Cortex of kidney (tissue), 1 donor: ENCODE measurements at places on chromosomes 7 and 10.

DNA sequence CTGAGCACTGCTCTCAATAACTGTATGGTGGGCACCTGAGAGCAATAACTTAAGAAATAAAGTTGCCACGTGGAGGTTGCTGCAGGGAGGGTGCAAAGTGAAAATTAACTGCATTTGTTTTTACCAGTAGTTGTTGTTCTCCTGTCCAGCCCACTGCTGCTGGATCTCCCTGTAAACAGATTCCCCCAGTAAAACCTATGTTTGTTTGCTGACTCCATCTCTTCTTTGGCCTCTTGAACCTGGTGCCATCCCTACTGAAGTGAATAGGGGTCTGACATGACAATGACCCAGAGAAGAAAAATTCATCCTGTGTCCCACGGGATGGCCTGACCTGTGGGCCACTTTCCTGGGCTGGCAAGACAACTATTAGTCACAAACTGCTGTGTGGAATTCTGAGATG lies 1.7 kb downstream of the MBL2 start:
- DNase-seq, result no peak

DNA sequence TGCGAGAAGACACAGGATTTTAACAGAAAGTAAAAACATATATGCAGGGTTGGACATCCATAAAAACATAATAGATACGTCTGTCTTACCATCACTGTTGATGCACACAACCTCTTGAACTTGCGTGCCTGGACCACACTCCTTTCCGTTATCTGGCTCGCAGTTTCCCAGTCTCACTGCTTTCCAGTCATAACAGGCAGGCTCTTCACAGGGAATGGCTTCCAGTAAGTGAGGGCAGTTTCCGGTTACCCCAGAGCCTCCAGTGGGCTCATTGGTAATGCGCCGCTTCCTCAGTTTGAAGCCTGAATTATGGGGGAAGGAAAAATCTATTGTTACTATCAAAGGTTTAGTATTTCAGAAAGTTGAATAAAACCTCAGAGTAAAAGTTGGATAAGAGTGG lies 290.7 kb downstream of the THSD7A start:
- DNase-seq, result no peak

DNA sequence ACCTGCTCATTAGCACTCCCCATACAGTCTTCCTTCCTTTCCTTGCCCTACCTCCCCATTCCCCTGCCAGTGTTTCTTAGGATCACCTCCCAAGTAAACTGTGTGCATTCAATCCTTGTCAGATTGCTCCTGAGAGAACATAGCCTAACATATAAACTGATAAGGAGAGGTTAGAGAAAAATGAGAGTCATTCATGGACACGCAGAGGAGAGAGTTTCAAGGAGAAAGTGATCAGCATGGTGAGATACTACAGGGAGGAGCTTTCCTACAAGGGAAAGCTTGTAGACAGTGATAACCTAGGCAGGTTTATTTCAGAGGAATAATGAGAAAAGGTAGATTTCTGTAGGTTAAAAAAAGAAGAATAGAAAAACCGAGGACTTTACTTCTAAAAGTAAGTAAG lies 2.8 kb upstream of the ZC3HAV1L start:
- DNase-seq, result no peak

DNA sequence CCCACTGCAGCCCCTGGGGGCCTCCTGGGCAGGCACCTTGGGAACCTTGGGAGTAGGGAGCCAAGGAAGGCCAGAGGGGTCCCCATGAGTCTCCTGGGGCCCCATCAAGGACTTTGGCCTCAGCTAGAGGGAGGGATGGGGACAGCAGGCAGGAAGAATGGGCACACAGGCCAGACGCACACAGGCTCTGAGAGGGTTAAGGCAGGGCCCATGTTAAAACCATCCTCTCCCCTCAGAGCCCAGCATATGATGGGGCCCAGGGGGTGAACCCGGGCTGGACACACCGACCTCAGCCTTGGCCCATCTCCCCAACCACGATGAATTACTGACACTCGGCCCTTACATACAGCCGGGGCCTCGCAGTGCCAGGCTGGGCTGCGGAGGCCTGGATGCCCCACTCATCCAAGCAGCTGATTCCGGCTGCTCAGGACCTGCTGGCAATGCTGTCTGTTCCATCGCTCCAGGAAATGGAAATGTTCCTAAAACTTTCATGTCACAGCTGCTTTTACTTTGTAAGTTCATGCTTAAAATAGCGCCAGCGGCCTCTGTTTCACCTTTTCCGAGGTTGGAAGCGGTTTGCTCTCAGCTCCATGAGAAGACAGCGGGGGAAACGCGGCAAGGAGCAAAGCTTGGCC lies 17.3 kb upstream of the INPP5A start:
- DNase-seq, result no peak

DNA sequence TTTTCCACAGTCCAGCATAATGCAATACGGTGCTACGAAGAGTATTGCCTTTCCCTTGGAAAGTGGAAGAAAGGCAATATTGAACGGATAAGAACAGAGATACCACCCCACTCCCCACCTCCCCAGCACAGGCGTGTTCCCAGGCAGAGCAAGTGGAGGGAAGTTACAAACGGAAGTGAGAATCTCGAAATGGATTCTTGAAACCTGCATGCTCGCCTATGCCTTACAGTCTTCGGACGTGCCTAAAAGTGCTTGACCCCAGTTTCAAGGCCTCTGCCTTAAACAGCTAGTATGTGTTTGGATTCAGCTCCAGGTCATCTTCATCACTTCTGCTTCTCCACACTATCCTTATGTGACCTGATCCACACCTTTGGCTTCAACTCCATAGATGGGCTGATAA lies 35.0 kb upstream of the USP6NL start:
- DNase-seq, result no peak

GRCh38 chr7:47622586-47622945 lies 40.7 kb upstream of the TNS3 start:
- DNase-seq, result no peak

DNA sequence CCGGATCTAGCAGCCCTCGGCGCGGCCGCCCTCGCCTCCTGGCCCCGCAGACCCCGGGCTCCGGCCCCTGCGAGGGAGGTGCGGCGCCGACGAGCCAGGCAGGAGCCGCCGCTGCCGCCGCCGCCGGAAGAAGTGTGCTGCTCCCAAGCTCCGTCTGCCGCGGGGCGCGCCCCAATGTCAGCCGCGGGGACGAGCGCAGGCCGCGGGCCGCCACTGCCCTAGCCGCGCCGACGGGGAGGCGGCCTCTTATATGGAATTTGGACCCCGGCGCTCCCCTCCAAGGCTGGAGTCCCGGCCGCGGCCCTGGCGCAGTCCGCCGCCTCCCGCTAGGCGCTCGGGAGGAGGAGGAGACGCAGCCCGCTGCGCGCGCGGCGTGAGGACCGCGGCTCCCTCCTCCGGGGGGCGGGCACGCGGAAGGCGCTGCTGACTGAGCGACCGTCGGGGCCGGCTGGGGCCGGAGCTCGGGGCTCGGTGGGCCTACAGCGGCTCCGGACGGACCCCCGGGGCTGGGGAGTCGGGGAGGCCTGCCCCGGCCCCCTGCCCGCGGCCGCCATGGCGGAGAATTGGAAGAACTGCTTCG lies at the start of gene TRIM8:
Gene TRIM8, plus strand, starts transcription at position 414 of the 580 bp plus-strand sequence. Its CDS starts 139 bp downstream, at position 553.
- no peak for DNase-seq

DNA sequence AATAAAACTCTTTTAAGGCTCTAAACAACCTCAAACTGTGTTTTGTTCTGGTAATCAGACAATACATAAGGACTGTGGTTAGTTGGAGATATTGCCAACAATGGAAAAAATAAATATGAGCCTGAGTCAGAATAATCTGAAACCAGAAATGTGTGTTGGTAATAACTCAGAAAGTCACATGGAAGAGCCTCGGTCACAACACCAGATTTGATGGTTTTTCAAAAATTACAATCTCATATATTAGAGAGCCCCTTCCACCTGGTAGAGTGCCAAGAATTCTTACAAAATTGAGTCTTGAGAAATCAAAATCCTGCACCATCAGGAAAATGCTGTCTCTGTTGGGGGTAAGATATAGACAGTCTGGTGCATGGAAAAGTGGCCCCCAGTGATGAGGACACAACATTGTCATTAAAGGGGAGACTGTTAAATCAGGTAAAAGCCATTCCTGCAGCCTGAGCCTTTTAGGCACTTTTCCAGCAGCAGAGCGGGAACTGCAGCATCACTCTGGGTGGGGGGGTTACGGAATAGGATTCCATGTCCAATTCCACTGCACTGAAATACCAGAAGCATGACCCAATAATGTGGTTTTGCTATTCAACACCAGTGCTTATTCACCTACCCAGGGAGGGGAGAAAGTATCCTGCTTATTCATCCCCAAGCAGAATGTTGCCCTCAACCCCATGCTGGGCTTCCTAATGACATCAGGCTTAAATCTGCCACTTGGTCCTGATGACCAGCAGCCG lies 9.5 kb upstream of the ADAM12 start:
- DNase-seq, result no peak

DNA sequence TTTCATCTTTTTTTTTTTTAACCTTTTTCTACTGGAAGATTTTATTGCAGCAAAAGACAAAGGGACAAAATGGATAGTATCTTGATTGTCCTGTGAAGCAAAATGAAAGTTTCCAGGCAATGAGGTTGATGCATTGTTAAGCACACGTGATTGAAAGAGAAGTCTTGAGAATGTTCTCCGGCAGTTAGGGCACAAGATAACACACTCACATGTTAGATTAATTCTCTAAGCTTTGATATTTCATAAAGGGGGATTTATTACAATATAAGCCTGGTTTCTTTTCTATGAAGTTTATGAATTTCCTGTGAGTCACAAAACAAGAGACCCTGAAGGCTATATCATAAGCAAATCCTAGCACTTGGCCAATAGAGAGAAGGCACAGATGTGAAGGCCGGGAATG lies 93.4 kb upstream of the ARMC3 start:
- DNase-seq, result no peak

- no peak for DNase-seq
These were observed 10.5 kb downstream of the UBTD1 start for GRCh38 chr10:97509120-97509680.

- no peak for DNase-seq
These were observed 2.0 kb downstream of the GPR85 start for GRCh38 chr7:113084496-113085172.

DNA sequence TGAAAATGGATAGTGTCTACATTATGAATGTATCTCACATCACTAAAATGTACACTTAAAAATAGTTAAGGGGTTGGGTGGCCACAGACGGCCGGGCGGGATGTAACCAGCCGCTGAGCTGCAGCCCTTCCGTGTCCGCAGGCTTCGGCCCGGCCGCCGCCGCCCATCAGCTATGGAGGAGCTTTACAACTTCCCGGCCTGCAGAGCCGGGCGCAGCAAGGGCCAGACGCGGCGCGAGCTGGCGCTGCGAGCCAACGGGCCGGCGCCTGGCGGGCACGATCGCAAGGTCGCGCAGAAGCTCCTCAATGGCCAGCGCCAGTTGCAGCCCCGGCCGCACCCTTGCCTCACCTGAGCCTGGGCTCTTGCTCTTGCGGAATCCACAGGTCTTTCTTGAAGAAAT lies 69.1 kb downstream of the KMT2C start:
- DNase-seq, result no peak

DNA sequence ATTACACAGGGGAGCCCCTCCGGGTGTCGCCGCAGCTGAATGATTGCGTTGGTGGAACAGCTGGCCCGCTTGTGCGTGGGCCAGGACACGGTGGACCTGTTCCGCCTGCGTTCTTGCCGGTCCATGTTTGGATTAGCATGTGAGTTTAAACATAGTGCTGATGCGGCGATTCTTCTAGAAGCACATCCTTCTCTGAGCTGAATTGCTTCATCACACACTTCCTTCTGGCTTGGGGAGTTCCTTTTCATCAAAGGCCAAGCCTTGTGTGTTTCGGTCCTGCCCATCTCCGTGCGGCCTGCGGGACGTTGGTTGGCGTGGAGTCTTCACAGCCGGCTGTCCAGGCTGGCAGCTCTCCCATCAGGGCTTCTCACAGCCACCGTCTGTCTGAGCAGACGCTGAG lies 45.5 kb upstream of the SLC29A4 start:
- no peak for DNase-seq

DNA sequence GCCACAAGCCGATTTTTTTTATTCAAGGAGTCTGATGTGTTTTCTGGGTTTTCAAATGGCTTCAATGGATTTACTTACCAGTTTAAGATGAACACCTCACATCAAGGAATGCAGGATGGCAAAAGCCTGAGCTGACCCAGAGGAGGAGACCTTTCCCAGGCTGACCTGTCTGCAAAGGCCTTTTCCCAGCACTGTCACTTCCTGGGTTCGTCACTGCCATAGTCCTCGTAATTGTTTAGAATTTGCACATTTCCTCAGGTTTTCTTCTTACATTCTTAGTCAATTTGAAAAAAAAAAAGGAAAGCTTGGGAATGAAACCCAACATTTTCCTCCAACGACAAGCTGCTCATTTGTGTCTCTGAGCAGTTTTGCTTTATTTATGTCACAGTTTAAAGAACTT lies 42.0 kb downstream of the PTER start:
- DNase-seq, result no peak

- no peak for DNase-seq
These were observed 1.1 kb downstream of the P4HA1 start for GRCh38 chr10:73095481-73096021.

- DNase-seq, result no peak
These were observed 146.5 kb downstream of the MAPK8 start for GRCh38 chr10:48452879-48453412.

DNA sequence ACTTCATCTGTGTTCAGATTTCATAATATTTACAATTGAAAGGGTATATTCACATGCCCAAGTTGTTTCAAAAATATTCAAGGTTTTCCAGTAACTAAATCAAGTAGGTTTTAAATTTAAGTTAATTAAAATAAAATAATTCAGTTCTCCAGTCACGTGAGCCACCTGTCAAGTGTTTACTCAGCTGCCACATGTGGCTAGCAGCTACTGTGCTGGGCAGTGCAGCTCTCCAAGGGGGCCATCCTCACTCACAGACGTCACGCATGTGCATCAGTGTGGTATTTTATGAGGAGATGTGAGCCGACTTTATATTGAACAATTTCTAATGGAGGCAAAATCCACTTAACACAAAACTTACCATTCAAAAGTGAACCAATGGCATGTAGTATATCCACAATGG lies 69.7 kb upstream of the CAMK2B start:
- no peak for DNase-seq

DNA sequence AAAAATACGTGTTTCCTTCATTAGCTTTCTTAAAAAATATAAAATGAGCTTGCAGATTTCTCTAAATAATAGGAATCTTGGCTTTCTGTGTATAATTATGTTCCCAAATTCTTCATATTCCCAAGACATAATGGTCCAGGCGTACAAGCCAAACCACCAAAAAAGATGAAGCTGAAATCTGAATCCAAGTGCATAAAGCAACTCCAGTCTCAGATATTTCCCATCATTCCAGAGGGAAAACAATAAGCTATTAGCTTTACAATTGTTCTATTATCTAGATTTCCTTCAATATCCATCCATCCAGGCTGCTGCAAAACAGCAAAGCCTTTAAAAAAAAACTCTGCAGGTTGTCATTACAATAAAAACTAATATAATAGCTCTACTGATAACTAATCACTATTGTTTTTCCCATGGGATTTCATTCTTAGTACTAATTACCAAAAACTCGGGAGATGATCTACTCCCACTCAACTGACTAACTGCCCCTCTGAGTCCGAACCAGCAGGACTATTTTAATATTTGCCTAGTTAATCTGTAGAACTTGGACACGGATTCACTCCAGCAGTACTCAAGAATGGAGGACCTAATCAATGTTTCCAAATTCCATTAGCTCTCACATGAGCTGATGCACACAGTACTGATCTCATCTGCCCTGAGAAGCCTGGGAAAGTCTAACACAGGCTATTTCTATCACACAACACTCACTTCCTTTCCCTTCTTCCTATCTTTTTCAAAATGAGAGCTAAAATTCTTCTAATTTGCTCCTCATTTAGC lies 108.9 kb upstream of the ASAH2 start:
- no peak for DNase-seq
